GM06990 (cell line): ENCODE measurements at places on chromosomes 12 and 14.

GRCh38 chr12:121050725-121051124 is 11.7 kb upstream of the OASL start:
- no peak for DNase-seq

GRCh38 chr12:50059440-50060119 is 2.2 kb downstream of the ASIC1 start:
- no peak for DNase-seq

DNA sequence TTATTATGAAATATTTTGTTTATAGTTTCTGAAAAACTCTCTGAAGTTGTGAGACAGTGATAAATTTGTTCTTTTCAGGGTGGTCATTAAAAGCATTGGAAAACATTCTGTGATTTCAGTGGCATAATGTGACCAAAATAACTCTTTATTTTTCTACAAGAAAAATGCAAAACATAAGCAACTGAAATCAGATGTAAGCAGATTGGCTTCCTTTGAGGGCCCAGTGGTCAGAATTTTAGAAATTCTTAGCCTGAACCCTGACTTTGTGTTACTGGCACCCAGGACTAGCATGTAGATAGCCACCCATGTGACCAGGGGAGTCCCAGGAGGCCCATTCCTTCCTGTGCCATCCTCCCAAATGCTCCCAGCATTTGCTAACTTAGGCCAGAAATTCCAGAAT is 145.6 kb upstream of the SLC38A2 start:
- DNase-seq, result no peak

GRCh38 chr12:111605911-111606766 is 7.0 kb upstream of the ATXN2 start:
- no peak for DNase-seq

- DNase-seq, result no peak
Measured at GRCh38 chr12:93733358-93733757, 56.2 kb downstream of the CRADD start.

- DNase-seq, result no peak
Measured at GRCh38 chr12:106187155-106187789, 48.5 kb upstream of the NUAK1 start.

DNA sequence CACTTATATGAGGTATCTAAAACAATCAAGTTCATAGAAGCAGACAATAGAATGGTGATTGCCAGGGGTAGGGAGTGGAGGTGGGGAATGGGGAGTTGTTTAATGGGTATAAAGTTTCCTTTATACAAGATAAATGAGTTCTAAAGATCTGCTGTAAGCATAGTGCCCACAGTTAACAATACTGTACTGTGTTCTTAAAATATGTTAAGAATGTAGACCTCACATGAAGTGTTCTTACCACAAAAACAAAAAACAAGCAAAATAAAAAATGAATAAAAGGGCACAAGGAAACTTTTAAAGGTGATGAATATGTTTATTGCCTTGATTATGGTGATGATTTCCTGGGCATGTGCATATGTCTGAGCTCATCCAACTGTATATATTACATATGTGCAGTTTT is 211.8 kb downstream of the MSRB3 start:
- no peak for DNase-seq
